ENCODE measurements at places on chromosomes 3 and 15. TPM values are rescaled to one million over a fixed set of nuclear protein-coding genes. Genes with fewer than 3 reads are reported as not detected.
A peak's percentile ranks its signal among the peaks of the same experiment; 100 is the strongest.

DNA sequence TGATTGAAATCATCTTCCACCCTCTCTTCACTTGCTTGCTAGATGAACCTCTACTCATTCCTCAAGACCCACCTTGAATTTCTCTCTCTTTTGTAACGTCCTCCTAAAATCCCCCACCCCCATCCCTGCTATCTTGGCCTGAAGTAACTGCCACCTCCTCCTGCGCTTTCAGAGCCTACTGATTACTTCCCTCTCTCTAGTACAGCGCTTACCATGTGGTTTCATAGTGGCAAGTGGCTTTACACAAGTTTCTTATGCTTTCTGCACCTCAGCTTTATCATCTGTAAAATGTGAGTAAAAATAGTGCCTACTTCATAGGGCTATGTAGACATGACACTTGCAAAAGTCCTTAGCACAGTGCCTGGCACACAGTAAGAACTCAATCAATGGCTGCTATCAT, 28.7 kb upstream of the DAZL start:
- H3K27me3 ChIP-seq, result no peaks in the 10 kb centered on the region
- H3K4me1 ChIP-seq, result no peaks in the 10 kb centered on the region
- H3K27ac ChIP-seq, result no peak overlapping the region
- H3K4me3 ChIP-seq, result no peak overlapping the region

DNA sequence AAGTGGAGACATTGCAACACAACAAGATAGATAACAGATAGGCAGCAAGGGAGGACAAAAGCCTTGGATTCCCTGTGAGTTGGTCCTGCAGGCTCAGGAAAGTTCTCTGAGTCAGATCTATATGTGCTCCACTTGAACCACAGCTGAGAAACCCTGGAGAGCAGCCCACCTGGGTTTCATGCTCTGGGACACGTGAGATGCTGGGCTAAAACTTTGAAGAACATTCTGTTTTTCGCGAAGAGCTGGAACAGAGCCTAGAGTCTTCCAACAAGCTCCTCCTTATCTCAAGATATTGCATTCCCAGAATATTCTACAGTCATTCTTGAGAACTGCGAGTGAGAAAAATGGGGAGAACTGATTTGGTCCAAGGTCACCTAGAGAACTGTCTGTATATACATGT, 583.0 kb upstream of the ROBO1 start:
- H3K4me3 ChIP-seq, result no peak overlapping the region
- no peak overlapping the region for H3K27ac ChIP-seq
- H3K4me1 ChIP-seq, result no peaks in the 10 kb centered on the region
- H3K27me3 ChIP-seq, result no peaks in the 10 kb centered on the region
- DNase-seq, result no peak

- no peak overlapping the region for H3K4me3 ChIP-seq
- no peaks in the 10 kb centered on the region for H3K27me3 ChIP-seq
- DNase-seq, result no peak
- H3K36me3 ChIP-seq, result no peaks in the 10 kb centered on the region
- H3K27ac ChIP-seq, result no peak overlapping the region
Measured at GRCh38 chr15:26562336-26562735, 210.5 kb downstream of the GABRB3 start.

DNA sequence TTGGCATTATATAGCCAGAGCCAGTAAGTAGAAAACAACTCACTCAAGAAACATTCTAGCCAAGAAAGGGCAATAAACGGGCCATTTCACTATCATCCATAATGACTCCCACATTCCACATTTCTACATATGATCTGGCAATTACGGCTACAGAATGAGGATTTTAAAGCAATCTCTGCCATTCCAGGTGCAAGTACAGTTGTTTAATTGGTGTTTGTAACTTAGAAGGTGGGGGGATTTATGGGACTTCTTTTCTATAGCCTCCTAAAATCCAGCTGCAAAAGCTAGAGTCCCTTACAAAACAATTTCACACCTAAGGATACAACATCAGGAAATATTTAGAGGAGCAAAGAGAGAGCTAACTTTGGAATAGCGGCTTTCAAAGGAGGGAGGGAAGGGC, 295.4 kb upstream of the RORA start:
- no peaks in the 10 kb centered on the region for H3K4me1 ChIP-seq
- DNase-seq, result no peak
- H3K36me3 ChIP-seq, result no peaks in the 10 kb centered on the region

DNA sequence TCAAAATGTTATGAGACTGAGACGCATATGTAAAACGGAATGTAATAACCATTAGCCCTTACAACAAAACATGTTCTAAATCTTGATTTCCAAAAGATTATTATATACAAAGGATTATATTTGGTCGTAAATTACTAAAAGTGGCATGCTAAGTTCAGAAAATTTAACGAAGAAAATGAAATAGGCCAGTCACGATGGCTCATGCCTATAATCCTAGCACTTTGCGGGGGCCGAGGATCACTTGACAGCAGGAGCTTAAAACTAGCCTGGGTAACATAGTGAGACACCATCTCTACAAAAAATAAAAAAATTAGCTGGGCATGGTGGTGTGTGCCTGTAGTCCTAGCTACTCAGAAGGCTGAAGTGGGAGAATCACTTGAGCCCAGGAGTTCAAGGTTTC, 29.0 kb downstream of the ACAD11 start:
- no peak overlapping the region for H3K4me3 ChIP-seq
- no peaks in the 10 kb centered on the region for H3K4me1 ChIP-seq
- DNase-seq, result no peak
- H3K27me3 ChIP-seq, result no peaks in the 10 kb centered on the region
- H3K36me3 ChIP-seq, result peaks cover 21% of the 10 kb centered on the region

DNA sequence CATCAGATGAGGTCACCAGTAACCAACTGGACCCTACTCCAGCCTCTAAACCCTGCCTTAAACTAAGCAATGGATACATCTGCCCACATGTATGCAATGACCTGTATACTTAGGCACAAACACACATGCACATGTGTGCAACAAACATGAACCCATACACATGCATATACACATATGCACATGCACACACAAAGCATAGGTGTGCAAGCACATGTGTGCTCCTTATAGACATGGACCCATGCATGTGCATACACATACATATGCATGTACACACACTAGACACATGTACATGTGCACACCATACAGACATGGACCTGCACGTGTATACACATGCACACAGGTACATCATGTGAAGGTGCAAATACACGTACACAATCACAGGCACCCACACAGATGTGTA, 8.6 kb upstream of the TRH start:
- no peaks in the 10 kb centered on the region for H3K36me3 ChIP-seq
- DNase-seq, result no peak
- no peaks in the 10 kb centered on the region for H3K27me3 ChIP-seq
- no peaks in the 10 kb centered on the region for H3K4me1 ChIP-seq
- H3K27ac ChIP-seq, result no peak overlapping the region

GRCh38 chr3:51992017-51992682, 3.5 kb downstream of the RPL29 start:
- H3K4me1 ChIP-seq, result peaks cover 18% of the 10 kb centered on the region
- peaks cover 18% of the 10 kb centered on the region for H3K36me3 ChIP-seq
- no peak overlapping the region for H3K27ac ChIP-seq

- H3K27me3 ChIP-seq, result no peaks in the 10 kb centered on the region
- DNase-seq, result no peak
- H3K4me3 ChIP-seq, result no peak overlapping the region
- no peaks in the 10 kb centered on the region for H3K36me3 ChIP-seq
- H3K27ac ChIP-seq, result no peak overlapping the region
Measured at GRCh38 chr15:52540374-52541012, 11.8 kb upstream of the MYO5A start.

GRCh38 chr3:79012530-79012913, 755.3 kb downstream of the ROBO1 start:
- H3K4me1 ChIP-seq, result no peaks in the 10 kb centered on the region
- no peak for DNase-seq
- no peak overlapping the region for H3K27ac ChIP-seq
- no peaks in the 10 kb centered on the region for H3K36me3 ChIP-seq

GRCh38 chr3:172159376-172159775, 120.0 kb downstream of the FNDC3B start:
- H3K36me3 ChIP-seq, result no peaks in the 10 kb centered on the region
- DNase-seq, result no peak

GRCh38 chr3:87435926-87436620, 159.7 kb upstream of the POU1F1 start:
- H3K4me3 ChIP-seq, result no peak overlapping the region
- no peak overlapping the region for H3K27ac ChIP-seq
- H3K36me3 ChIP-seq, result no peaks in the 10 kb centered on the region
- no peaks in the 10 kb centered on the region for H3K4me1 ChIP-seq

DNA sequence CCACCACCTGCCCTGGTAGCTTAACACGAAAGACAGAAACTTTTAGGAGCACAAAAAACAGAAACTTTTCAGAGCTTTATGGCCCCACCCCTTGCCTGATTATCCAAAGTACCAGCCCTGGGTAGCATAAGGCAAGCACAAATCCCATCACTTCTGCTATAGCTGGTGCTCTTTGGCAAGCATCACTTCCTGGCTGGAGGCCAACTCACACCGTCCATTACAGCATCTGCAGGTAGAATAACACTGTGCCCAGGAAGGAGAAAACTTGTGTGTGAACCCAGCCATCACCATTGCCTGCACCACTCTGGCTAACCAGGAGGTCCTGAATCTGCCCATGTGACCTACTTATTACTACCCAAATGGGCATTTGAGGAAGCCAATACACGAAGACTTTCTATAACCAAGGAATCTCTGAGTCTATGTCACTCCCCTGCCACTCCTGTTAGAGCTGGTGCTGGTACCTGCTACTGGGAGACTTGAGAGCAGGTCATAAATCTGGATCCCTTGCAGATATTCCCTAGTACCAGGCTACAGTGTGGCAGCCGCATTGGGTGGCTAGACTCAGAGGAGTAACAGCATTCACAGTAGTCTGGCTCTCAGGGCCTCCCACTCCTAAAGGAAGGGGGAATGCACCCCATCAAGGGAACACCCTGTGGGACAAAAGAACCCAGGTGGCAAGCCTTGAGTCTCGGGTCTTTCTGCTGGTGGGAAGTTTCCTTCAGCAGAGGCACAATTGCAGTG, 73.3 kb upstream of the AKAP13 start:
- H3K36me3 ChIP-seq, result no peaks in the 10 kb centered on the region
- no peak overlapping the region for H3K27ac ChIP-seq
- no peak overlapping the region for H3K4me3 ChIP-seq
- H3K27me3 ChIP-seq, result no peaks in the 10 kb centered on the region
- no peak for DNase-seq

DNA sequence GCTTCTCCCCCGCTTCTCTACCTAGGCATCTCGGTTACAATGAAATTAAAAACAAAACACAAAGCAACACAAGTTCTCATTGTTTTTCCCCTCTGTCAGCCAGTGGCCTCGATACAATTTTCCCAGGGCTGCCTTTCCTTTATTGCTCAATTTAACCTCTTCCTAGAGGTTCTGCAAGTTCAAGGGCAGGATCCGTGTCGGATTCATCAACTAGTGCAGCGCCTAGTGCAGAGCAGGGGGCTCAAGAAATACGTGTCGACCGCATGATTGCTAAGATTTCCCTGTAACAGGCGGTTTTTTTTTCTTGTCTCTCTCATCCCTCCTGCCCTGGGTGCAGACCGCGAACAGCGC, 1.4 kb upstream of the BHLHE40 start:
- H3K4me1 ChIP-seq, result peaks cover 8% of the 10 kb centered on the region
- H3K4me3 ChIP-seq, result peak overlapping the region; percentile 55
- no peak for DNase-seq

GRCh38 chr3:97911459-97911858, 60.8 kb downstream of the RIOX2 start:
- H3K27me3 ChIP-seq, result no peaks in the 10 kb centered on the region
- no peak overlapping the region for H3K4me3 ChIP-seq
- DNase-seq, result no peak
- no peaks in the 10 kb centered on the region for H3K4me1 ChIP-seq
- no peak overlapping the region for H3K27ac ChIP-seq
- H3K36me3 ChIP-seq, result no peaks in the 10 kb centered on the region

GRCh38 chr15:93144463-93145236, 55.6 kb upstream of the RGMA start:
- H3K36me3 ChIP-seq, result no peaks in the 10 kb centered on the region
- no peaks in the 10 kb centered on the region for H3K27me3 ChIP-seq
- H3K4me3 ChIP-seq, result no peak overlapping the region
- no peaks in the 10 kb centered on the region for H3K4me1 ChIP-seq
- DNase-seq, result no peak

- no peak for DNase-seq
- H3K36me3 ChIP-seq, result no peaks in the 10 kb centered on the region
- no peak overlapping the region for H3K27ac ChIP-seq
- H3K4me1 ChIP-seq, result no peaks in the 10 kb centered on the region
- no peak overlapping the region for H3K4me3 ChIP-seq
Measured at GRCh38 chr15:101038327-101039003, 119.3 kb downstream of the LRRK1 start.

- H3K4me3 ChIP-seq, result no peak overlapping the region
- no peaks in the 10 kb centered on the region for H3K27me3 ChIP-seq
- no peaks in the 10 kb centered on the region for H3K36me3 ChIP-seq
- peaks cover 6% of the 10 kb centered on the region for H3K4me1 ChIP-seq
- peak; percentile 74 for DNase-seq
- H3K27ac ChIP-seq, result peak overlapping the region; percentile 40
Measured at GRCh38 chr3:188006726-188007393, 147.1 kb upstream of the LPP start.

DNA sequence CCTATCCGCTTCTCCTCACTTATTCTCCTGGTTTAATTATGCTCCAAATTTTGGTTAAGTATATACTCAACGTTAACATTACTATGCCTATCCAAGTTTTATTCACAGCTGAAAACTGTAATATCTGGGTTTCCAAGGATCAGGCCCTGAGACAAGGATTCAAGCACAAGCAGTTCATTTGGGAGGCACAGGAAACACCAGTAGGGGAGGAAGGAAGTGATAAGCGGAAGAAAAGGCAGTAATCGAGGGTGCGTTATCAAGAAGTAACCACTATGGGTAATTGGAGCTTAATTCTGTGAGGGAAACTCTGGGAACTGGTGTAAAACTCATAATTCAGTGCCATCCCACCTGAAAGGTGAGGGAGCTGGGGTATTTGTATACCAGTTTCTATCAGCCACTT, 120.3 kb downstream of the KCNAB1 start:
- no peaks in the 10 kb centered on the region for H3K4me1 ChIP-seq
- H3K27ac ChIP-seq, result no peak overlapping the region
- no peaks in the 10 kb centered on the region for H3K36me3 ChIP-seq
- DNase-seq, result no peak
- no peak overlapping the region for H3K4me3 ChIP-seq

- H3K27ac ChIP-seq, result no peak overlapping the region
- no peaks in the 10 kb centered on the region for H3K36me3 ChIP-seq
Measured at GRCh38 chr3:25531971-25532370, 103.9 kb downstream of the RARB start.

- no peak overlapping the region for H3K4me3 ChIP-seq
- H3K27ac ChIP-seq, result no peak overlapping the region
- H3K36me3 ChIP-seq, result no peaks in the 10 kb centered on the region
- DNase-seq, result no peak
- no peaks in the 10 kb centered on the region for H3K27me3 ChIP-seq
Measured at GRCh38 chr15:61038387-61038786, 190.7 kb downstream of the RORA start.

GRCh38 chr3:64291956-64292355, 66.7 kb upstream of the PRICKLE2 start:
- H3K4me1 ChIP-seq, result no peaks in the 10 kb centered on the region
- no peak overlapping the region for H3K27ac ChIP-seq
- no peaks in the 10 kb centered on the region for H3K27me3 ChIP-seq
- DNase-seq, result no peak
- H3K36me3 ChIP-seq, result no peaks in the 10 kb centered on the region

The ZNF662 gene
- total RNA-seq, result 12.8 TPM

The ADAMTS17 gene
- total RNA-seq, result 2.2 TPM

The FANCD2OS gene
- not detected for total RNA-seq

The CHRNB4 gene
- 0.13 TPM for total RNA-seq

The LRRC49 gene
- 14.2 TPM for total RNA-seq

The SKOR1 gene
- total RNA-seq, result 0.57 TPM
